ENCODE measurements at places on chromosomes 13 and 19.

DNA sequence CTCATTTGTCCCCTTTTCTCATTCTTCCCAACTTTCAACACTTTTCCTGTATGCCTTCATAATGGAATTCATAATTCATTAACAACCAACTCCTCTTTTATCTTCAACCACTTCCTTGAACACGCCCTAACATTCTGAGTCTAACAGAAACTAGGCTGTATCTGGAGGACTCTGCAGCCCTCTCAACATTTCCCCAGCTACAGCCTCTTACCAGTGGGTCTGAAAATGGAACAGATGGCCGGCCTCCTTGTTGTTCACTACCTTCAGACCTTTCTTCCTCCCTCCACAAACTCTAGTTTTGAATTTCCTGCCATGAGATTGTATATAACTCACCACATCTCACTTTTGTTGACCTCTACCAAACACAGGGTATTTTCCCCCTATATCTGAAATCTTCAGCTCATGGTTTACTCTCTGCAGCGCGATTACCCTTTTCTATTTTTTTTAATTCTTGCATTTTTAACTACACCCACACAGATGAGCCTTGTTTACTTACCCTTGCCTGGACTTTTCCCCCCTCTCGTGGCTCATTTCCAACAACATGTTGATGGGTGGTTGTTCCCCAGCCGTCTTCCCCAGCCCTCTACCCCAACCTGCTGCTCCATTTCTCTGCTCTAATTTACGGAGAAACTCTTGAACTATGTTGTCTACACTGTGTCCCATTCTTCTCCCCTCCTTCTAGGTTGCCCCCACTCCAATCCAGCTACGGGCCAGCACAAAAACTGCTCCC, 846 bp downstream of the ZNF790 start:
- no peak for DNase-seq

GRCh38 chr13:76397413-76397812, 488.8 kb downstream of the KCTD12 start:
- peak; percentile 39 for DNase-seq

- no peak for DNase-seq
Measured at GRCh38 chr13:113034451-113035212, 65.6 kb downstream of the MCF2L start.

- DNase-seq: no peak
Measured at GRCh38 chr19:54179921-54180461, 7.0 kb upstream of the TMC4 start.

GRCh38 chr19:49642492-49643035, 555 bp downstream of the SCAF1 start:
- DNase-seq: no peak

GRCh38 chr13:44104197-44104490, 224.4 kb downstream of the LACC1 start:
- DNase-seq: no peak

DNA sequence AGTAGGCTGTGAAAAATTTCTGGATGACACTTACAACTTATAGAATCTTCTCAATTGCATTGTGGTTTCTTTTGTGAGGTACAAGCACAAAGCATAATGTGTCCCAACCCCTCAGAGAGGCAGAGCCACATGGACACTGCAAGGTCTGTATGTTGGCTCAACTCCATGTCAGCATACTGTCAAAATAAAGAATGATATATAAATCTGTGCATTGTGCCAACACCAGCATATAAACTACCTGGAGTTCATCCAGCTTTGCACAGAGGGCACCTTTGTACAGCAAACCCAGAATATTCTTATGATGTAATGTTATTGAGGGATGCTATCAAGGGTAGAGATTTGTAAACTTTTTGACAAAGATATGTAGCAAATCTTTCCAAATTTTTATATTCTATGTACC, 1065.8 kb upstream of the MIR17HG start:
- no peak for DNase-seq

- DNase-seq: peak; percentile 56
Measured at GRCh38 chr19:54178581-54179261, 5.8 kb upstream of the TMC4 start.

DNA sequence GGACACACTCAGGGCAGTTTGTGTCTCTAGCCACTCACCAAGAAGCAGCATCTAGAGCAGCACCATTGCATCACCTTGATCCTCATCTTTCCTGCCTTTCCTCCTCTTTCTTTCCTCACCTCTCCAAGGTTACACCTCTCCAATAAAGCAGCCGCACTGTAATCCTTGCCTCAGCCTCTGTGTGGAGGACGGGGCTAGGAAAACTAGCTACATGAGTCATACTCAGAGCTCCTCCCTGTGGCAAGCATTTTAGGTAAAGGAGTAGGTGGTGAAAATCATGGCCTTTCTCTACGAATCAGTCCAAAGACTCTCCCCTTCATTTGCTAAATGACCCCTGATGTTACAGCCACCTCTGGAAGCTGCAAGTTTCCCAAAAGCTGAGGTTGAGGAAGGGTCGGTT, 108.9 kb downstream of the DNAJC15 start:
- peak; percentile 2 for DNase-seq
